ENCODE measurements at places on chromosomes 3 and 15. TPM values are rescaled to one million over a fixed set of nuclear protein-coding genes. Genes with fewer than 3 reads are reported as not detected.

Gene SKOR1
- total RNA-seq: 1.3 TPM

Gene MESP2
- not detected for total RNA-seq

Gene ROPN1
- not detected for total RNA-seq

Gene ARHGEF26
- 16.4 TPM for total RNA-seq

- H3K27ac ChIP-seq: no peak overlapping the region
- H3K4me3 ChIP-seq: no peak overlapping the region
- H3K27me3 ChIP-seq: no peaks in the 10 kb centered on the region
- DNase-seq: no peak
These were observed 321.9 kb downstream of the ZPLD1 start for GRCh38 chr3:102756706-102757105.

DNA sequence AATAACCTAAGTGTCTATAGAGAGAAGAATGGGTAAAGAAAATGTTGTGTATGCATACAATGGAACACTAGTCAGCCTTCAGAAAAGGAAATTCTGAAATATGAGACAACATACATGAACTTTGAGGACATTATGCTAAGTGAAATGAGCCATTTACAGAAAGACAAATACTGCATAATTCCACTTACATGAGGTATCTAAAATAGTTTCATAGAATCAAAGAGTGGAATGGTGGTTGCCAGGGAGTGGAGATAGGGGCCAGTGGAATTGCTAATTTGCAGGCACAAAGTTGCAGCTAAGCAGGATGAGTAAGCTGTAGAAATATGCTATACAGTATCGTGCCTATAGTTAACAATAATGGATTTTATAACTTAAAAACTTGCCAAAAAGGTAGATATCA lies 779.6 kb upstream of the ARPP21 start:
- H3K4me1 ChIP-seq: no peaks in the 10 kb centered on the region
- no peaks in the 10 kb centered on the region for H3K27me3 ChIP-seq
- no peak overlapping the region for H3K27ac ChIP-seq
- H3K4me3 ChIP-seq: no peak overlapping the region

GRCh38 chr15:85479071-85479647 lies 98.8 kb downstream of the AKAP13 start:
- H3K36me3 ChIP-seq: no peaks in the 10 kb centered on the region
- H3K27me3 ChIP-seq: no peaks in the 10 kb centered on the region
- no peak overlapping the region for H3K27ac ChIP-seq
- no peak for DNase-seq
- H3K4me3 ChIP-seq: no peak overlapping the region
- H3K4me1 ChIP-seq: peaks cover 3% of the 10 kb centered on the region

All from aorta (tissue), 5 donors.